ENCODE measurements at places on chromosomes 2 and 18. TPM values are rescaled to one million over a fixed set of nuclear protein-coding genes. Genes with fewer than 3 reads are reported as not detected.

Gene KCNG2
- not detected for total RNA-seq

Gene ALPP
- total RNA-seq = 0.34 TPM

Gene TMEM198
- 2.1 TPM for total RNA-seq

Gene ACTG2
- total RNA-seq = 0.89 TPM

Gene GALR1
- not detected for total RNA-seq

Gene SIX2
- 0.54 TPM for total RNA-seq

Gene ABCG5
- not detected for total RNA-seq

Gene PLA2R1
- 0.34 TPM for total RNA-seq

Gene CRYGB
- total RNA-seq = not detected

Gene MSH2
- total RNA-seq = 54.9 TPM

Gene UGT1A4
- total RNA-seq = 0.12 TPM

Gene NPHP1
- 4.7 TPM for total RNA-seq

DNA sequence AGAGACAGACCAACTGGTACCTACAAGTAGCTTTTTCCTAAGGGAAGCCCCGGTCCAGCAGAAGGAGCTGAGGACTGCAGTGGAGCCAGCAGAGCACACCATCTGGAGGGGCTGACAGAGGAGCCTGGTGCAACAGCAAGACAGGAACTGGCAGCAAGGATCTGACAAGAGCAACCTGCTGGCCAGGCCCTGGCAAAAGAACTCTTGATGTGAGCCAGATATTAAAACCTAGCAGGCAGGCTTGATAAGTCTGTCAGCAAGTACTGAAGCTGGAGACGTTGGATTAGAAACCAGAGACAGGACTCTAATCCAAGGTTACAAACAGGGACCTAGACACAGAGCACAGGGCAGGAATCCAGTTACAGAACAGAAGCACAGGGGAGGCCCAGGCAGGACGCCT, 260.7 kb upstream of the MGAT5 start:
- no peak for DNase-seq

DNA sequence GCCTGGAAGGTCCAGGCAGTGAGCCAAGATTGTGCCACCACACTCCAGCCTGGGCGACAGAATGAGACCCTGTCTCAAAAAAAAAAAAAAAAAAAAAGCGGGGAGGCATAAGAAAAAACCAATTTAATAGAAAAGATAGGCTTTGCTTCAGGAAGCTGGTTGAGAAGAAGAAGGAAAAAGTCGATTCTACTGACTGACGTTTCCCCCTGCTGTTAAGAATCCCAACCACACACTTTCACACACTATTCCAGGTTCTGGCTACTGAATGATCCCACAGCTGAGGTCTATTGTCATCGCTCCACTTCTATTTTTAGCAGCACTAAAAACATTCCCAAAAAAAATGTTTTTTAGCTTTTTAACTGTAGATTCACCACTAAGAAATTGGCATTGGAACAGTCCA, 6.7 kb upstream of the CHCHD5 start:
- no peak for DNase-seq

DNA sequence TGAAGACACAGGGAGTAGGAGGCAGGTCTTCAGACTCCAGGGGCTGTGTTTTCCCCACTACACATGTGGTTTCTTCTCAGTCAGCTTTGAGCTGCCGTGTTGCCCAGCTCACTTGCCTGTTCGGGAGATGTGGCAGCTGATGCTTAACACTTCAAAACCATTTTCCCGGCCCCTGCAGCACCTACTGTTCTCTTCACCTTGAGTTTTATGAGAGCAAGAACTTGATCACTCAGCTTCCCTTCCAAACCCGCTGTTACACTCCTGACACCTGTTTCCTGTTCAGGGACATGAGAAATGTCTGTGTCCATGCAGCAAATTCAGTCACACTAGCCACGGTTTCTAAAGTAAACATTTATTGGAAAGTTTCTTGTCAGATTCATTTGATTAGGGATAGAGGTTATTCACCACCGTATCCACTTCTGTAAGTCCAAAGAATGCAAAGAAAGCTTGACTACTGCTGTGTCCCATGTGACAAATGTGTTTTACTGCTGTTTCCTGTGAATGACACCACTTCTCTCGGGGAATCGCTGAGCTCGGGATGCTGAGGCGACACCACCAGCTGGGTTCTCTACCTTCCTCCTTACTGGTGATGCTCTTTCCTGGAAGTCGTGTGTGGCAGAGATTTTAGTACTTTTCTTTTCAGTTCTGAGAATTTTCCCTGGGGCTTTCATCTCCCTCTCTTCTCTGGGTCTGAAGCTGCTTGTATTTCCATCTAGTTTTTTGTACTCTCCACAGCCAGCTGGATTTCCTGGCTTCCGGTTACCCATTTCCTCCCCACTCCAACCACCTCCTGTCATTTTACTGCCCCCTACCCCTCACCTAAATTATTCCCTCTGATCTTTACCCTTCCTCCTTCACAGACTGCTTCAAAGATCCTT, 91.7 kb downstream of the KLF7 start:
- no peak for DNase-seq

- DNase-seq = no peak
Measured at GRCh38 chr18:22332590-22332989, 85.1 kb downstream of the CTAGE1 start.

DNA sequence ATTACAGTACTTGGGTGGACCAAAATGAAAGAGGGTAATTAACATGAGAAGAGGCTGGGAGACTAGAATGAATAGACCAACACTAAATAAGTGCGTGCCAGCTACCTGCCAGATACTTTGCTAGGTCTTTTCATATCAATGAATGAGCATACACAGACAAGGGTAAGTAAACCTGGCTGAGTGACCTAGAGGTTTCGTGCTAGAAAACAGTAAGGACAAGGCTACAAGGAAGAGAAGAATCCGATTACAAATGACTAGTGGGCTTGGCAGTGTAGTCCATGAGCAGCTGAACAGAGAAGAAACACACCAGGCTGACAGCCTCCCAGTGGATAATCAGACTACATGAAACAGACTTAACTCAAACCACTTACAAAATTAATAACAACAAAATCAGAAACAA, 64.6 kb downstream of the THADA start:
- no peak for DNase-seq

GRCh38 chr2:157486596-157487270, 42.8 kb upstream of the CYTIP start:
- no peak for DNase-seq

- DNase-seq = no peak
Measured at GRCh38 chr2:54336977-54337255, 80.9 kb upstream of the TSPYL6 start.

GRCh38 chr18:12397793-12398192, 9.9 kb upstream of the PRELID3A start:
- no peak for DNase-seq

GRCh38 chr18:35290094-35290735, at the start of gene ZSCAN30:
ZSCAN30 (minus strand) TSS chr18:35290229; CDS start chr18:35264352, 25,877 bp downstream.
- peak; percentile 91 for DNase-seq

DNA sequence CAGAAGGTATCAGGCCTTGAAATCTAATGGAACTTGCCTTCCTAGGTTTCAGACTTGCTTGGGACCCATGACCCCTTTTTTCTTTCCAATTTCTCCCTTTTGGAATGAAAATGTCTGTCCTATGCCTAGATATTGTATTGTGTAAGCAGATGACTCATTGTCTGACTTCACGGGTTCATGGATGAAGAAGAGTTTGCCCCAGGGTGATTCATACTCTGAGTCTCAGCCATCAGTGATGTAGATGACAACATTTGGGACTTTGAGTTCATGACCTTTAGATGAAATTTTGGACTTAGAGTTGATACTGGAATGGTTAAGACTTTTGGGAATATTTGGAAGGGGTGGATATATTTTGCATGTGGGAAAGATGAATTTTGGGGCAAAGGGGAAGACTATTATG, 11.2 kb upstream of the SCYGR5 start:
- DNase-seq = peak; percentile 19

- DNase-seq = no peak
Measured at GRCh38 chr2:129772190-129772579, 207.3 kb upstream of the RAB6C start.

GRCh38 chr2:148699830-148700229, 55.3 kb downstream of the EPC2 start:
- no peak for DNase-seq

- DNase-seq = no peak
Measured at GRCh38 chr2:27115519-27115918, 3.4 kb downstream of the CGREF1 start.

DNA sequence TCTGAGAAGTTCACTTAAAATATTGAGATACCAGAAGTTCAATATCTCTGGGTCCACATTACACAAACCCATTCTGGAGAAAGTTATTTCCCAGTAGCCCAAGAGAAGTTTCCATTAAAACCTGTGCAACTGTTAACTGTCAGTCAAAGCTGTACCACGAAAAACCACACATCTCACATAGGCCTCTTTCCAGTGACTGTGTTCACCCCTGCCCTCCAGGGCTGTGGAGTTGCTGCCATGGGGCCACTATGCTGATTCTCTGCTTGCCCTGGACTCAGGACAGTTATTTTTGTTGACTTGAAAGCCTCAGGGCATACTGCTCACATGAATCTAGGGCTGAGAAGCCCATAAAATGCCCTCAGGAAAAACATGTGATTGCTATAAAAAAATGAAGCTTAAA, 153.8 kb downstream of the PIEZO2 start:
- DNase-seq = no peak

GRCh38 chr2:2668681-2669265, 337.7 kb upstream of the MYT1L start:
- no peak for DNase-seq

DNA sequence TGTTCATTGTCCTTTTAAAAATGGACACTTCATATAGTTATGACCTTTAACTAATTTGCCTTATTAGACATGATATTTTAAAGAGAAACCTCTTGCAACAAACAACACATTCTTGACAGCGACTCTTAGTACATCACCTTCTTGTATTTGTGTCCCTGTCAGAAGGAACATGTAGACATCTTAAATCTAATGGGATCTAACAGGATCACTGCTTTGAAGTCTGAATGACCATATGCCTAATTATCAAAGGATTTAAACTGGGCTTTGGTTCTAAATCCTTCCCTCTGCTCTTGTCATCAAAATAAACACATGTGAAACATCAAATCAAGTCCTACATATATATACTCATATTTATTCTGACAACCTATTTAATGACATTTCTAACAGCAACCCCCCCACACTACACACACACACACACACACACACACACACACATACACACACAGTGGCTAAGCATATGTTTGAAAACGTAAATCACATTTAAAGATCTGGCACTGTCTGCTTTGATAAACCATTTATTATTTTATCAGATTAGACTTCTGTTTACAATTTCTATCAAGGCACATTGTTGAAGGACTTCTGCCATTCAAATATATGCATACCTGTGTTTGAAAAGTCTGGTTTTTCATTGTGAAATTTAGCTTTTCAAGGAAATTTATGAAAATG, 4.2 kb downstream of the GALNT13 start:
- DNase-seq = no peak

DNA sequence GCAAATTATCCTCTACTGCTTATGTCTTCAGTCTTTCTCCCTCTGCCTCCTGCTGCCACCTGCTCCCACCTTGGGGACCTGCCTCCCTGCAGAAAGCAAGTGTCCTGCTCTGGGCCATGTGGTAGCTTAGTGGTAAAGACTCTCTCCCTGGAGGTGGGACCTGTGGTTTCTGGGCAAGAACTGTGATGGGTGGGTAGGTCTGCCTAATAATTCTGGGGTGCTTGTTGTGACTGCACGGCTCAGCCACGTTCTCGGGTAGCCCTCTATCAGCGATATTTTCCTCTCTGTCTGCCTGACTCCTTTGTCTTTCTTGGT, 16.4 kb upstream of the CD28 start:
- DNase-seq = no peak

- DNase-seq = no peak
Measured at GRCh38 chr2:190199109-190199508, 120.5 kb downstream of the HIBCH start.

- DNase-seq = no peak
Measured at GRCh38 chr2:72181616-72182015, 34.0 kb upstream of the CYP26B1 start.

DNA sequence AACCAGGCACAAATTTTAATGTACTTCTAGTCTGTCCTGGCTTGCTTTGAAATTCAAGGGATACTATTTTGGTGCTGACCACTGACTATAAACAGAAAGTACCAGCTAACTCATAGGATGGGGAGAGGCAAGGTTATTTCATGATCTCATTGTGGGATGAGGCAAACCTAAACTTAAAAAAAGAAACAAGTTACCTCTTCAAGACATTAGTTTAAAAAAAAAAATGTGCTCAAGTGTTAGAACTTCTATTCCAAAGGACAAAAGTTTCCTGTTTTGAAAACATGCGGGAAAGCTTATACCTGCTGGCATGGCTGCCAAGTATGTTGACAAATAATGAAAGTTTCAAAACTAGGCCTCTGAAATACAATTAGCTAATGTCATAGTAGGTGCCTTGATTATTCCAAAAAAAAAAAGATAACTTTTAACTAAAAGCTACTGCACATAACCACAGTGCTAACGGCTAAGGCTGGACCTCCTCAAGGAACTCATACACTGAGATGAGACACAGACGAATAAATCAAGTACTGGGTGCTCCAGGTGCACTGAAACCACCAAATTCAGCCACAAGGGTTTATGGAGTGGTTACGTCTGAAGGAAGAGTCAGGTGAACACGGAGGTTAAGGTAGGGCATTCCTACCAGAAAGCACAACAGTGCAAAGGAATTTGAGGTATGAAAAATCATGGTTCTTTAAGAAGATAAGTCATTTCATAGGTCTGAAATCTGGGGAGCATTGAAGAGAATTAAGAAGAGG, 38.1 kb downstream of the TMEM131 start:
- no peak for DNase-seq

DNA sequence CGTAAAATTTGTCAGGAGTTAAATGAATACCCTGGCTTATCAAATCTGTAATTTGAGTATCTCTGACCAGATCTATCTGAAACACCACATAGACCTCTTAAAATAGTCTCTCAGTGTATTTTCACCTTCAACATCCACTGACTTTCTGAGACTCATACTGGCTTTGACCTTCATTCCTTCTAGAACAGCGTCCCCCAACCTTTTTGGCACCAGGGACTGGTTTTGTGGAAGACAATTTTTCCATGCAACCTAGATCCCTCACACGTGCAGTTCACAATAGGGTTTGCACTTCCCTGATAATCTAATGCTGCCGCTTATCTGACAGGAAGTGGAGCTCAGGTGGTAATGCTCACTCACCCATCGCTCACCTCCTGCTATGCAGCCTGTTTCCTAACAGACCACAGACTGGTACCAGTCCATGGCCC, 3.2 kb downstream of the NBAS start:
- DNase-seq = no peak

DNA sequence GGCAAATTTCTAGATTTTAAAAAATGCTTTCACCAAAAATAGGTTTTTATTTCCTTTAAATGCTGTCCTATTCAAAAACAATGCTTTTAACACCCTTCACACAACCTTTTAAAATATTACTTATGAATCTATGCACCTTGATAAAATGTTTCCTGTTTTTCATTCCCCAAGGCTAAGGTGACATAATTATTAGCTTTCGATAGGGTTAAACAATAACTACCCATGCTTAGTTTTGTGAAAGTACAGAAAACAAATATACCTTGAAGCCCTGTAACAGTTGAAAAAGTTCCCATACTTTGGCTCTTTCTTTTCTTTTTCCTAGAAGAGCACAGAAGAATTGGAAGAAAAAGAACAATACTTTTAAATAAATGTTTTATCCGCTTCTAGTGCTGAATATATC, 54.9 kb upstream of the ITPRID2 start:
- DNase-seq = no peak
